ENCODE measurements at places on chromosomes 1 and 21.

DNA sequence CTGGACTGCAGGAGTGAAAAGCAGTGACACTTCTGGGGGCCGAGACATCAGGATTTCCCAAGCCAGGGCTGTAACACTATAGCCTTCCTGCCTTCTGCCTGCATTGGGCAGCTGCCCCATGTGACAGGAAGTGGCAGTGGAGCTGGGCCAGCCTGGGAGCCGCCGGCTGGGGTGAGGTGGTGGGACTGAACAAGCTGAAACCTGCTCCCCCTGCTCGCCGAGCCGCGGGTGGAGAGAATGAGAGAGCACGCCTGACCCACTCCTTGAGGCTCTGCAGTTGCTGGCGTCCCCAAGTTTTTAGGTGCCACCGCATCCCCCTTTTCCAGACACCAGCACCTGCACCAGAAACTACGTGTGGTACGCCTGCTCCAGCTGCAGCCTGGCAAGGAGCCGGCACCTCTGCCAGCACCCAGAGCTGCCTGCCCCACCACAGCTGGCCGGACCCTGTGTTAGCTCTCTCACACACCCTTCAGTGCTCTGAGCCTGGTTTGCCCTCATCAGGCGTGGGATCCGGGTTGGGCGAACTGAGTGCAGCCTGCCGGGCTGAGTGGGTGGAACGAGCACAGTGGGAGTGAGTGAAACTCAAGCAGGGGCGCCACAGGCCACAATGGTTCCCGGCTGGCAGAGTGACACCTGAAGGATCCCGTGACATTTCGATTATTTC, 119.4 kb downstream of the AKT3 start:
- DNase-seq, result no peak

DNA sequence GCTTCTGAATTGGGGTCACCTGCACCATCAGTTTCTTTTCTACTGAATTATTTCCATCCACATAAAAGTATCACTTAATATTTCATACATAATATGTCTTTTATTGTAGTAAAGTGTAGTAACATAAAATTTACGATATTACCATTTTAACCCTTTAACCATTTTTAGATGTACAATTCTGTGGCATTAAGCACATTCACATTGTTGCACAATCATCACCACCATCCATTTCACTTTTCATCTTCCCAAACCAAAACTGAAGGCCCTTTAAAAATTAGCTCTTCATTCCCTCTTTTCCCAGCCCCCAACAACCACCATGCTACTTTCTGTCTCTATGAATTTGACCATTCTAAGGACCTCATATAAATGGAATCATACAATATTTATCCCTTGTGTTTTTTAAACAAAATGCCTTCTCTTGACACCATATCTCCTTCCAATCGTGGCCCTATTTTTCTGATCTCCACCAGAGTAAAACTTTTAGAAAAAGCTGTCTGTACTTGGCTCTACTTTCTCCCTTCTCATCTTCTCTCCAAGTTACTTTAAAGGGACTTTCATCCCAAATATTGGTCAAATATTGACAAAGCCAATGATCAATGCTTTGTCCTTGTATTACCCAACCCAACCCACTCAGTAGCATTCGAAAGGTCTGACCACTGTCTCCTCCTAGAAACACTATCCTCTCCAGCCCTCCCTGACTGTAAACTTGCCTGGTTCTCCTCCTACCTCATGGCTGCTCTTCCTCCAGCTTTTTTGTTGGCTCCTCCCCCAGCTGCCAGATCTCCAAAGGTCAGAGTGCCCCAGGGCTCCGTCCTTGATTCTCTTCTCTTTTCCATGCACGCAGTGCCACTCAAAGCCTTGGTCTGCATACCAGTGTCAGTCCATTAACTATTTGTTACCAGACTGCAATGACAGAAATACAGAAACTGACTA, 44.7 kb downstream of the SLC30A10 start:
- DNase-seq, result no peak

DNA sequence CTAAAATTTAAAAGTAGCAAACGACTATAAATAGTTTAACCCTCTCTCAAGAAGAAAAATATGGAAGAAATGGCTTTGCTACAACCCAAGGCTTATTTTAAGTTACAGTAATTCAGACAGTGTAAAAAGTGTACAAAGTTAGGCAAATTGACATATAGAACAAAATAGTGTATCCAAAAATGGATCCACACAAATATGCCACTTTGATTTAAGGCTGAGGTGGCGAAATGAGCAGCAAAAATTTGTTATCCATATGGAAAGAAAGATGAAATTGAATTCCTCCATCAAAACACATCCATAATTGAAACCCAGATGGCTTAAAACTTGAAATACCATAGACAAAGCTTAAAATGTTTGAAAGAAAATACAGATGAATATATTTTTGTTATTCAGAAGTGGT, 540.8 kb downstream of the BRINP3 start:
- no peak for DNase-seq

DNA sequence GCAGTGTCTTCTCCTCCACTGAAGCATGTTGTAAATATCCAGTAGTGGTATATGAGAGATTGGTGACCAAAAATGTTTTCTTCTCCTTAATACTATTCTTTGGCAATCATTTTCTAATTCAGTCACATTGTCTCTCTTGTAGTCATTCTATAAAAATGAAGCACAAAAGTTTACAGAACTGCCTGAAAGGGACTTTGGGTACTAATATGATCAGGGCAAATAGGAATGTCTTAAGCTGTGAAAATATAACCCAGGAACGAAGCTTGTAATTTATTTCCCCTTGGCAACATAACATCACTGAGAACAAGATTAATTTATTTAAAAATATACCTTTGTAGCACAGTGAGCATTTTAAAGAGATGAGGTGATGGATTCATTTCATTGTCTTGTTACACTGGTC, 4.9 kb downstream of the B3GALT2 start:
- DNase-seq, result no peak

- DNase-seq, result no peak
Measured at GRCh38 chr1:59057796-59058195, 239.1 kb upstream of the FGGY start.

DNA sequence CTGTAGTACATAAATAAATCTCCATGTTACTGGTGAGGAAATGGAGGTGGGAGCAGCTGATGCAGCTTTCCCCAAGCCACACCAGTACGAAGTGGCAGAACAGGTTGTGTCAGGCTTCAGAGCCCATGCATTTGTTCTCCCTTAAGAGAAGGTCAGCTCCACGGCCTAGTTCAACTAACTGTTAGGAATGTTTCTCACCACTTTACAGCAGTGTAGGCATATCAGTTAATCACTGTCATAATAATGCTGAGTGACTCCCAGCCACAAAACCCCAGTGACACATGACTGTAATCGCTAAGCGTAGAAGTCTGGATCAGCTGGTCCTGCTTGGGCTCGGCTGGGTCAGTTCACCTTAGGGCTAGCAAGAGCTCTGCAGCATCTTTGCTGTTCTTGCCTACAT, 90.4 kb downstream of the VPS26C start:
- DNase-seq, result no peak

DNA sequence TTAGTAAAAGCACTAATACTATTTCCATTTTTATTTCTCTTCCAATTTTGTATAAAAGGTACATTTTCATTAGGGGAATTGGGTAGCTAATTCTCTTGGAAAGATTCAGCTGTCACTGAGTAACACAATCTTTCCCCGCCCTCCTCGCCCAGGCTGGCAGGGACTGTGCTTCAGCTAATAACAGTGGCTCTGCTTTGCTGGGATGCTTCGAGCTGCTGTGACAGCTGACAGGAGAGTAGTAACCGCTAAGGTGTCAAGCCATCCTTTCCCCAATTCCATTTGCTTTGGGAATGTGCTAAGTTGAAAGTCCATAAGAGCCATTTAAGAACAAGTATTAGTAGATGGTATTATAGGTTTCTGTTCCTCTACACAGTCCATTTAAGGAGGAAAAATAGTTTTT, 106.7 kb upstream of the NRIP1 start:
- DNase-seq, result no peak

DNA sequence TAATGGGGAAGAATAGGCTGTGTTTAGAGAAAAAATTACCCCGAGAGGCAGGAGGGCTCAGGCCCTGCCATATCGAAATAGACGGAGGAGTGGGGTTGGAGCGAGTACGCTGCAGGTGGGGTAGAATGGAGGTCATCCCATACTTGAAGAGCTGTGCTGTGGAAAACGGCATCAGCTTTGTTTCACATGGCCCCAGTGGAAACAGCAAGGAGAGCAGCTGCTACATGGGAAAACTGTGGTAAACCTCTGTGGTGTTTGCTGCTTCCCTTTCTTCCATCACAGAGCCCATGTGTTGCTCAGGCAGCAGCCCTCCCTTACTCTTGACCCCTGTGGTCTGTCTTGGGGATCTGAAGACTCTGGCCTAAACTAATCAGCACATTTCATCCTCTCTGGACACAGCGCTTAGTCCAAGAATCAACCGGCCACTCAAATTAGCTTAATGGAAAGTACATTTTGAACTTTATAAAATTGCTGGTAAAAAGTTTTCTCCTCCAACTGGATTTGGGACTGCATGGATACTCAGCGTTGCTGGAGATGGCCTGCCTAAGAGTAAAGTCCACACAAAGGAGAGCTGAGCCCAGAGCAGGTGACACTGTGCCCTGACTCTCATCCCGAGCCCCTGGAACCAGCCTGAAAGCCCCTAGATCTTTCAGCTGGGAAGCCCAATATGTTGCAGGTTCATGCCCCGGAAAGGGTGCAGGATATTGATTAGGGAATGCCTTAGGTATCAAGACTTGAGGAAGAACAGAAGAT, 127.1 kb upstream of the GADD45A start:
- no peak for DNase-seq

DNA sequence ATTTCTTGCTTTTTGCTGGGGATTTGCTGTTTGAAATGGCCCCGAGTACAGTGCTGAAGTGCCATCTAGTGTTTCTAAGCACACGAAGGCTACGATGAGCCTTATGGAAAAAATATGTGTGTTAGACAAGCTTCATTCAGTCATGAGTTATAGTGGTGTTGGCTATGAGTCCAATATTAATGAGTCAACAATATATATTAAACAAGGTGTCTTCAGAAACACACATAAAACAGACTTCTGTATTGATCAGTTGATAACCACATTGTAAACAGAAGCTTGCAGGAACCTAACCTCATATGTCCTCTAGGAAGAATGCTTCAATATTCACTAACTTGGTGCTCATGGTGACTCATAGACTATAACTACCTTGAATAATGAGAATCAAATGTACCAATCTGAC, 1.7 kb upstream of the GJB5 start:
- no peak for DNase-seq

DNA sequence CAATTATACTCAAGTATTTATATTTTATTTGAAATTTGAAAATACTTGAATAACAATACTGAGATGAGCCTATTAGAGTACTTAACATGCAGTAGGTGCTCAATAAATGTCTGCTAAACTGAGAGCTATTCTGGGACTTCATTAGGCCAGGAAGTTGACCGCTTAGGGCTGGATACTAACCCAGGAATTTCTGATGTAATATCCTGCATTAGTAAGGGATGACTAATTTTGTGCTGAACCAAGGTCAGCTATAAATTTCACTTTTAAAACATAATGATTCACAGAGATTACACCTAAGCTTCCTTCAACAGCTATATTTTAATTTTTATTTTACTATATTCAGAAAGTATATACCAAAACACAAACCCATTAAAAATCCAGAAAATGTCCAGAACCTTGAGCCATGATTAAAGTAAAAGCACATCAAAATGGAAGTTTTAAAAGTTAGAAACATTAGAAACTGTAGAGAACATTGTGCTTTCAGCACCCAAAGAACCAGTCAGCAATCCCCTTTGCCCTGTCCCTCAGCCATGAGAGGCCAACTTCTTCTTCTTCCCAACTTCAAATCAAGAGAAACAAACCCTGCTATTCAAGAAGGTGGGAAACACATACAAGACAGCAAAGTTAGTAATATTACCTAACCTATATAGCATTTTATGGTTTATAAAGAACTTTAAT, 35.4 kb downstream of the WNT2B start:
- no peak for DNase-seq

- DNase-seq, result no peak
Measured at GRCh38 chr1:155177192-155177917, 3.7 kb downstream of the TRIM46 start.

DNA sequence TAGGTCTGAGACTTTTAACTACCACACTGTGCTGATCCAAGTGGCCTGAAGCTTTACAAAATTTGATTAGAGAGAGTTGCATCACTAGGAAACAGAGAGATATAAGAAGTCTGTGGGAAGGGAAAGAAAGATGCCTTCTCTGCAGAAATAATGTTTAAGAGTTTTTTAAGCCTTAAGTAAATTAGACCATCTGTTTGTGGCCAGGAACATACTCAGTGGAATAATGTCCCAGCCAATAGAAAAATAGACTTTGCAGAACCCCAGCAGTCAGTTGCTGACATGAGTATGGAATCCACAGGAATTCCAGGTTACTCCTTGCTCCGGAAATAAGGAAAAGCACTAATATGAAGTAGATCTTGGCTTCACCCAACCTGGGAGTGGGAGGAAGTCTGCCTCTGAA, 144.8 kb downstream of the ST6GALNAC5 start:
- DNase-seq, result no peak

- peak; percentile 82 for DNase-seq
Measured at GRCh38 chr1:40630488-40631223, 34.8 kb downstream of the RIMS3 start.

- DNase-seq, result peak; percentile 1
Measured at GRCh38 chr1:204989266-204990058, 53.5 kb upstream of the CNTN2 start.

DNA sequence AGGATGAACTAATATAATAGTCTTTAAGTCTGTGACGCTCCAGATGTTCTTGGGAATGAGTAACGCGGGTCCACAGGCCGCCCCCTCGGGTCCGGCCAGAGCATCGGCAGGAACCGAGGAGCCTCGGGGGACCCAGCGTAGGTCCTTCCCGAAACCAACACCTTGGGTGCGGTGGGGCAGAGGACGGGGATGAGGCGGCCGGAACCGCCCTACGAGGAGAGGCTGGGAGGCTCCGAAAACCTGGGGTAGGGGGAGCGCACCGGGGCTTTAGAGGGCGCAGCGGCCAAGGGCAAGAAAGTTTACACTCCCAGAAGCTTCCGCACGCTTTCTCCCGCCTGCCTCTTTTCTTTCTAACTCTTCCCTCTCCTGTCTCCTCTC, 7.1 kb downstream of the DMRTA2 start:
- no peak for DNase-seq

Measured in NCI-H748 treated with DMSO at 0.1 percent for 48 hours (cell line).